A549 treated with Mapracorat at 1 μM for 4 hours (cell line): ENCODE measurements at places on chromosomes 7 and 10. TPM values are rescaled to one million over a fixed set of nuclear protein-coding genes. Genes with fewer than 3 reads are reported as not detected.

Gene LIPM
- total RNA-seq = not detected in 5 replicates

Gene SPDYE5
- total RNA-seq = not detected in 5 replicates

Gene MBL2
- not detected in 5 replicates for total RNA-seq

Gene UCMA
- not detected in 5 replicates for total RNA-seq

Gene KCND2
- total RNA-seq = not detected in 5 replicates

Gene PRPS1L1
- not detected in 5 replicates for total RNA-seq

Gene CAV1
- 512 to 685 TPM (median 586 TPM) in 5 replicates for total RNA-seq

Gene ASB10
- not detected in 5 replicates for total RNA-seq

Gene UNCX
- 0.07 to 0.08 TPM in 2 of 5 replicates, not detected in the others for total RNA-seq

Gene INA
- 18.3 to 27.6 TPM (median 21.0 TPM) in 5 replicates for total RNA-seq

Gene FANK1
- 2.2 to 3.3 TPM (median 2.3 TPM) in 5 replicates for total RNA-seq

Gene KEL
- not detected in 5 replicates for total RNA-seq

Gene KLHL7
- total RNA-seq = 20.9 to 24.8 TPM (median 23.4 TPM) in 5 replicates

Gene ZKSCAN1
- total RNA-seq = 6.4 to 9.7 TPM (median 9.0 TPM) in 5 replicates

Gene CALML3
- not detected in 5 replicates for total RNA-seq

Gene EN2
- total RNA-seq = 0.54 to 1.1 TPM (median 0.86 TPM) in 5 replicates

Gene TCERG1L
- total RNA-seq = not detected in 5 replicates
